ENCODE measurements at places on chromosomes 5 and 9.
A peak's percentile ranks its signal among the peaks of the same experiment; 100 is the strongest.

DNA sequence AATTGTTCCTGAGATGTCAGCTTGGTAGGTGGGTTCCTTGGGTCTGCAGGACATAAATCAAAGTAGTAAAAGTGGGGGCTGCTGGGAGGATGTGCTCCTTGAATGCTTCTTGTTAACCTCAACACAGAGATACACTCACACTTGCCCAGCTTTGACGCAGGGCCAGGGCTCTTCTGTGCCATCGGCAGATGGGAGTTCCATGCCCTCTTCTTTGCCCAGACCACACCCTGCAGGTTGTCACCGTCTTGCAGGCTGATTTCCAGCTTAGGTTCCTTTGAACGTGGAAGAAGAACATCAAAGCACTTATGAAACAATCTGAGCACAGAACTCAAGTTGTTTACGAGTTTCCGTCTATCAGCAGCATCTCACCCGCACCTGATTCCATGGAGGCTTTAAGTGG, 11.0 kb downstream of the DBH start:
- no peak for DNase-seq

- DNase-seq, result peak; percentile 26
Observed at GRCh38 chr9:120267929-120268328, 312.0 kb downstream of the CDK5RAP2 start.

- peak; percentile 75 for DNase-seq
Observed at GRCh38 chr9:69936427-69936826, 107.2 kb upstream of the MAMDC2 start.

- no peak for DNase-seq
Observed at GRCh38 chr5:147084702-147085101, 150.1 kb upstream of the STK32A start.

GRCh38 chr5:10502578-10502977, 60.9 kb downstream of the ROPN1L start:
- no peak for DNase-seq

- no peak for DNase-seq
Observed at GRCh38 chr9:93990448-93990847, 35.3 kb upstream of the BARX1 start.

DNA sequence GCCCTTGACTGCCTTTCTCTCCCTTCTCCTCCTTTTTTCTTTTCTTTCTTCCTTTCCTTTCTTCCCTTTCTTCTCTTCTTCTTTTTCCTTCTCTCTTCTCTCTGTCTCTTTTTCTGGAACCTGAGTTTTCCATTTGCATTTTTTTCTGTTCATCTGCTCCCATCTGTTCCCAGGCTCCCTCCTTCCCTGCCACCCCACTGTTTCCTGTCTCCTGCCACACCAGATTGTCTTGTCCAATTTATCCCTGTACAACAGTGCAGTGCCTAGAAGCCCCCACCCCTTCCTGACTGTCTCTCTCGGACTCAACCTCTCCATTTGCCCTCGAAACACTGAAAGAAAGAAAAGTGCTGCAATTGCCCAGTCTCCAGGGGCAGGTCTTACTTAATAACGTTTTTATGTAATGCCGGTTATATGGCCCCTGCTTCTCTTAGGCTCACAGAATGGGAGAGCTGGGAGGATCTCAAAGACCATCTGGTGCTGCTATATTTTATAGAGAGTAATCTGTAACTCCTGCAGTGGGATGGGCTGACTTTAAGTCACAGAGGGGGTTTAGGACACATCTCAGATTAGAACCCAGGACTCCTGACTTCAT, 101.4 kb downstream of the RALGPS1 start:
- no peak for DNase-seq

- no peak for DNase-seq
Observed at GRCh38 chr5:159657771-159658170, 258.5 kb upstream of the ADRA1B start.

- DNase-seq, result no peak
Observed at GRCh38 chr5:61582205-61582820, 250.3 kb downstream of the ZSWIM6 start.

All from fibroblast of mammary gland (primary cell).